ENCODE measurements at places on chromosomes 2 and 18. TPM values are rescaled to one million over a fixed set of nuclear protein-coding genes. Genes with fewer than 3 reads are reported as not detected.

DNA sequence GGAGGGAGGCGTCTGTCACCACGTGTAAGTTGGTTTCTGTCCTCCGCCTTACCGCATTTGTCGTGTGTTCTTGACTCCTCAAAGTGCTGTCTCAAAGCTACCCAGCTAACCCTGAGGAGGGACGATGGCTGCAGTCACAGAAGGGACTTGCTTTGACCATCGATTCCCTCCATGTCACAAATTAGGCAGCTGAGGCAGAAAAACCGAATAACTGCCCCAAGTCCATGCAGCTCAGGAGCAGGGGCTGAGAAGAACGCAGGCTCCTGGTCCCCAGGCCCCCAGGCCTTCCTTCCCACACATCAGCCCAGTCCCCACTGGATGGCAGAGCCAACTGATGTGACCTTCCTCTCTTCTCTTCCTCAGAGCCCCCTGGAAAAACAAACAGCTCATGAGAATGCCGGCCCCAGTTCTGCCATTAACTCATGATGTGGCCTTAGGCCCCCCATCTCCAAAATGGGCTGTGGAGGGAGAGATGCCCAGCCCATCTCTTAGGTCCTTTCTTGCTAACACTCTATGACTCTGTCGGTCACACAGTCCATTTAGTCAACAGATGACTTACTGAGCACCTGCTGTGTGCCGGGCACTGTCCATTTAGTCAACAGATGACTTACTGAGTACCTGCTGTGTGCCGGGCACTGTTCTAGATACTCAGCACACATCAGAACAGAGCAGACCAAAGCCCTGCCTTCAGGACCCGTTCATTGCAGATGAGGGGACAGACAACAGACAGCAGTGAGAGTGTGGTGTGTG, 19.6 kb downstream of the MTERF4 start:
- no peak for DNase-seq

The AQP4 gene
- not detected for total RNA-seq

DNA sequence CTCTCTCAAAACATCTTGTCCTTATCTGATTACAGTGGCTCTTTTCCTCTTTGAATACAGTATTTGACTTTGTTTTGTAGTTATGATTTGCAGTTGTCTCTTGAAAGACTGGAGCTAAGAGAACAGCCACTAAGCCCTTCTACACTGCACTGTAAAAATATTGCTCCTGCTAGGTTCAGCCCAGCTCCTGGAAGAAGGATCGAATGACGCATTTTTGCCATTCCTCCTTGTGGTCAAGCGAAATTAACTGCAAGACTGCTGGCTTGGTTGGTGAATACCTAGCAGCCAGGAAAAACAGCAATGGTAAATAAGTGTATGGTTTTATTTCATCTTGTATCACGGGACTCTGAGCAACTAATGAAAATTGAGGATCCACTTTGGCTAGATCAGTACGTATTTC, 407.8 kb upstream of the CDH2 start:
- no peak for DNase-seq

The RAD51AP2 gene
- not detected for total RNA-seq

The UCN gene
- total RNA-seq = not detected

DNA sequence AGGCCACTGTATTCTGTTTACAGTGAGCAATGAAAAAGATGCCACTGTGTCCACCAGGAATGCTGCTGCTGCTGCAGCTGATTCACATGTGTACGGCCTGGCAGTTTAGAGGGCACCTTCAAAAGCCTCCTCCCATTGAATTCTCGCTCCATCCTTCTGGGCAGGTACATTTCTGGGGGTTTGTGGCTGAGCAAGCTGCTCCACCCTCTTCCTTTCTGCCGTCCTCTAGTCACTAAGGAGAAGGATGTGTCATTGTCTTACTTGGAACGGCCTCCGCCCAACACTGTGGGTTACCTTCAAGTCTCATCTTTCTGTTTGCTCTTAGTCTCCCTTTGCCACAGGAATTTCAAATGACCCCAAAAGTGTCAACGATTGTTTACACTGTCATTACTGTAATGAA, 182.0 kb downstream of the ZBTB7C start:
- DNase-seq = no peak

The CCL20 gene
- 14.6 TPM for total RNA-seq

The OR6B2 gene
- total RNA-seq = not detected

DNA sequence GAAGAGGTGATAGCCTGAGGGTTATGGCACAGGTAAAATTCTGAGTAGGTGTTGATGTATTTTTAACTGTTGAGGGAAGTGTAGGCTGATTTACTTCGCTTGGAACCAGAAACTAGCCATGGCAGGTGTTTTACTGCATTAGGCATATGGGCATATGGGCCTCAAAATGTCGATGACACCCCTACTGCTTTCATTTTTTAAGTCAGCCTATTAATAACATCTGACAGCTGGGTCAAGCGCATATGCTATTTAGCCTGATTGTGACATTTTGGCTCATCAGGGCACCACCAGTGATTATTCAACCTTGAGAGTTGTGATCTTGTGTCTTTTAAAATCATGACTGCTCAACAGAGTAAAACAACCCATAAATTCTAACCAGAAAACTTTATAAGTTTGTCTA, 1396.9 kb upstream of the NXPH2 start:
- DNase-seq = no peak

DNA sequence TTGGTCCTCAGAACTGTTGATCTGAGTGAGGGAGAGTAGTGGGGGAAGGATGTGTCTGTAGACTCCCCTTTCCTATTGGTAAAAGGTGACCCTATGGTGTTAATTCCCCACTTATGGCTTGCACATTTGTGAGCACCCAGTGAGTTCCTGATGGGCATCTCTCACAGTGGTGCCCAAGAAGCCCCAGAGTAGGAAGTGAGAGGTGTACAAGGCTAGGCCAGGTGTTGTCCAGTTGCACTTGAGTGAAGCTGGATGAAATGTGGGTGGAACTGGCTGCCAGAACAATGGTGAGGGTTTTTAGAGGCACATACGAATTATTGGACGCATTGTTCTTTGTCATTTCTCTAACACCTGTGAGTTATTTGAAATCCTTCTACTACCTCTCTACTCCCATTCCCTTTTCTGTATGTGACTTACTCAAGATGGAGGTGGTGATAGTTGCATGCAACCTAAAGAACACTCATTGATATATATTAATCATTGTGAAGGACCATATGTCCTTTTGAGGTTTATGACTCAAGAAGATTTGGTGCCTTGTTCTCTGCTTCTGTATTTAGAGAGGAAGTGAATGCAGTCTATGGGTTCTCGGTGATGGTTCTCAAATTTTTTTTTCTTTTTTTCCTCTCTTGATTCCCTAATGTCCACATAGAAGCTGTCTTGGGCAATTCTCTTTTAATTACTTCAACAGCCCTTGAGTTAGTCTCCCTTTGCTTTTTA, 162.7 kb downstream of the FSHR start:
- no peak for DNase-seq

DNA sequence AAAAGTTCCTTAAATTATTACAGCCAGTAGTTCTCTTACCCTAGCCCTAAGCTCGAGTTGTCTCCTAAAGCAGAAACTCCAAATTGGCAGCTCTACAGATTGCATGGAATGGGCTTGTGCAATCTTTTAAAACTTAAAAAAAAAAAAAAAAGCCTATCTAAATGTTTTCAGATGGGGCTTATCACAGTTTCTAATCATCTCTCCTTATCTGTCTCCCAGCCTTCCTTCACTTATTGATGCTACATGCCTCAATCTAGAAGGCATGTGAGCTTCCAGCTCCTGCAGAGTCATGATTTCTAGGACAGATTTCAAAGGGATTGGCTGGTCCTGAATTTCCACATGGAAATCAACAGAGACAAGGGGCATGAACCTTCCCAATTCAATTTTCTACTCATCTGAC, 33.1 kb upstream of the PELI1 start:
- no peak for DNase-seq

DNA sequence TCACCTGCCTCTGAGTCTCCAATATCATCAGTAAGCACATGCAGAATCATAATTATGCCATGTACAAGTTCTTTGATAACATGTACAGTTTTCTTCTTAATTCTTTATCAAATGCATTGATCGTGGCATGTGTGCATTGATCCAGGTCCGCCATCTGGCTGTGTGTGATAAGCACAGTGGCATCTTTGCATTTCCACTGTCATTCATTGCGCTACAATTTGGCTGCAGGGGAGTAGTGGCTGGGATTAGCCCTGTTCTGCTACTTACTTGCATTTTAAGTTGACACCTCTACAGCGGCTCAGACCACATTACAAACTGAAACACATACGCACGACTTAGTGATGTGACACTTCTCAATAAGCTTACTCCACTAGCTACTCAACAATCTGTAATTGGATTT, 83.6 kb upstream of the OTX1 start:
- DNase-seq = no peak

GRCh38 chr2:170679607-170680079, 35.5 kb upstream of the SP5 start:
- peak; percentile 32 for DNase-seq

DNA sequence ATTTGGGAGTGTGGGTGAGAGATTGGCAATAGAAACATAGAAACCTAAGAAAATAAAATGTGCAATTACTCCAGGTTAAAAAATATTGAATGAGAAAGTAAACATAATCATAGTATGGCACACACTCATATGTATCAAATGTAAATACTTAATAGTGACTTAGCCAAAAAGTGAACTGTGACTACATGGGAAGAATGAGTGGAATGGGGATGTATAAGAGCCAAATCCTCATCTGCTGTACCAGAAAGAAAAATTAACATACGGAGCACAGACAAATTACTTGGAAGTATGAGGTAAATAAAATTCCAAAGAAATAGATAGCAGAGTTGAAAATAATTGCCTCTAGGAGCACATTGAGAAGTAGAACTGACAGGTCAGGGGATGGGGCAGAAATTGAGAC, 4.0 kb downstream of the FLACC1 start:
- DNase-seq = no peak

DNA sequence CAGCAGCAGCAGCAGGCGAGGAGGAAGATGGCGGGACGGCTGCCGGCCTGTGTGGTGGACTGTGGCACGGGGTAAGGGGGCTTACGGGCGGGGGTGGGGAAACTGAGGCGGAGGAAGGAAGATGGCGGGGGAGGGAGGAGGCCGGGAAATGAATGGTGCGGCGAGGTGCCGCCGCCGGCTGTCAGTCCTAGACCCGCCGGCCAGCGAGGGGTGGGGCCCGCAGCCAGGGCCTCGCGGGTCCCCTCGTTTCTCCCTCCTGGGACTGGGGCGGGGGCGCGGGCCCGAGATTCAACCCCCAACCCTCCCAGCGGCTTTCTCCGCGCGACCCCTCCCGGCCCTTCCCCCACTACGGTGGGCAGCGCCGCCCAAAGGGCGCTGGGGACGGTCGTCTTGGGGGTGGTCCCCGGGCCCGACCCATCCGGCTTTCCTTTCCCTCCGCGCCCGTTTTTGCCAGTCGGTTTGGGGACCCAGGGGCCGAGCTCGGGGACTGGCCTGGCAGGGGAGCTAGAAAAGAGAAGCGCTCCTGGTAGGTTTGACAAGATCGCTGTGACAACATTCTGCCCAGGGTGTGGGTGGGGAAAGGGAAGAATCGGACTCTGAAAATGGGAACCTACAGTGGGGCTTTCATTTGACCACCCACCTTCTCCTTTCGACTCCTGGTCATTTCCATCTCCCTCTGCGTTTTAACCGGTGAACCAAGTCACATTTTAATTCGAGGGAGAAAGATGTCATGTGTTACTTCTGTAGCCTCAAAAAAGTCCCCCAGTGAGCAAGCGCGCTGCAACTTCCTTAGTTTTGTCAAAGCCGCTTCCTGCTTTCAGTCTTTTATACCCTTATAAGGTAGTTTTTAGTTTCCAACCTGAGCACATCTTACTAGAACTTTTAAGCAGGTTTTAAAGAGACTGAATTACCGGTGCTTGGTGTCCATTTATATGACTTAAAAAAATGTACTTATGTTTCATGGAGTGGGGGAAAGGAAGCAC, 655 bp downstream of the ACTR3 start:
- peak; percentile 85 for DNase-seq

GRCh38 chr2:47655563-47655880, 127.4 kb upstream of the MSH6 start:
- DNase-seq = no peak

GRCh38 chr18:46169464-46169941, 65.3 kb downstream of the HAUS1 start:
- no peak for DNase-seq

- no peak for DNase-seq
These were observed 19.3 kb downstream of the CCDC88A start for GRCh38 chr2:55400332-55400731.

GRCh38 chr2:61978522-61978921, 73.0 kb downstream of the COMMD1 start:
- DNase-seq = no peak

- DNase-seq = no peak
These were observed 136.2 kb upstream of the ARHGAP28 start for GRCh38 chr18:6593142-6593885.

- DNase-seq = no peak
These were observed 119.0 kb upstream of the CELF4 start for GRCh38 chr18:37684590-37684989.

The MERTK gene
- total RNA-seq = 17.5 TPM

GRCh38 chr2:231146665-231147064, 21.8 kb upstream of the HTR2B start:
- no peak for DNase-seq

The TMEM200C gene
- total RNA-seq = not detected

- peak; percentile 44 for DNase-seq
These were observed 168.5 kb upstream of the GLI2 start for GRCh38 chr2:120567128-120567527.

DNA sequence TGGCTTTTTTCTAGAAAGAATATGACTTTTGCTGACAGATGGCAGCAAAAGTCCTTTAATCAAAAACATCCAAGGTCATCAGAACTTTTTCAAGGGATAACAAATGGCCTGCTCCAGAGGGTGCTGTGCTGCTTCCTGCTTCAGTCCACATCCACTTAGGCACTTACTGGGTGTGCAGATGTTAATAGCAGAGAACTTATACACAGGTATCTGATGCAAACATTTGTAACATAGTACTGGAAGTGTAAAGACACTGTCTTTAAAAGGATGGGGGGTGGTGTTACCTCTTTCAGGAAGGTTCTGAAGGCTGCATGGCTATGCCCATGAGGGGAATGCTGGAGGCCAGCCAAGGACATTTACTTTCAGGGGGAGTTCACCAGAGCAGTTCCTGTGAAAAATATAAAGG, 5.5 kb downstream of the HOXD8 start:
- no peak for DNase-seq

GRCh38 chr18:45157576-45157975, 457.7 kb upstream of the SLC14A2 start:
- no peak for DNase-seq

DNA sequence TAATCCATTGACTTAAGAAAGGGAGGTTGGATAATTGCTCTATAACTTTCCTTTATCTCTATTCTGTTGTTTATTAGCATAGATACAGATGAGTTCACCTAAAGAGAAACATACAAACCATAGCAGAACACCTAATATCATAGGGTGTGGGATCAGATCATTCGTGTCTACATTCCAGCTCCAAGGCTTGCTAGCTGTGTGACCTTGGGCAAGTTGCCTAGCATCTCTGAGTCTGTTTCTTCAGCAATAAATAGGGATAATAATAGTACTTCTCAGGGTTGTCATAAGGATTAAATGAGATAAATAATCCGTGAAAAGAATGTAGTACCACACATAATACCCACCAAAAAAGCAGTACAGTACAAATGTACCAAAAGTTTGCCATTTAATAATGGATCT, 126.2 kb downstream of the PLB1 start:
- DNase-seq = no peak

The CLK1 gene
- total RNA-seq = 60.5 TPM
